T-helper 17 cell (primary cell): ENCODE measurements at places on chromosomes 3 and 15. TPM values are rescaled to one million over a fixed set of nuclear protein-coding genes. Genes with fewer than 3 reads are reported as not detected.

The ACTRT3 gene
- not detected for total RNA-seq

The STAB1 gene
- 1.7 TPM for total RNA-seq

The B2M gene
- total RNA-seq = 6,591 TPM

The FANCD2 gene
- total RNA-seq = 16.6 TPM

- no peak overlapping the region for H3K27ac ChIP-seq
- H3K36me3 ChIP-seq = peaks cover 3% of the 10 kb centered on the region
- no peaks in the 10 kb centered on the region for H3K27me3 ChIP-seq
- no peak for DNase-seq
Measured at GRCh38 chr3:81743096-81744025, 18.1 kb downstream of the GBE1 start.

GRCh38 chr3:197427021-197427420 is 128.6 kb upstream of the DLG1 start:
- no peak overlapping the region for H3K4me3 ChIP-seq
- no peaks in the 10 kb centered on the region for H3K36me3 ChIP-seq
- H3K4me1 ChIP-seq = peaks cover 16% of the 10 kb centered on the region

- H3K4me3 ChIP-seq = no peak overlapping the region
- H3K4me1 ChIP-seq = peaks cover 8% of the 10 kb centered on the region
- H3K36me3 ChIP-seq = peaks cover 4% of the 10 kb centered on the region
- no peak for DNase-seq
- no peak overlapping the region for H3K27ac ChIP-seq
Measured at GRCh38 chr15:99118258-99118632, 13.4 kb downstream of the SYNM start.

DNA sequence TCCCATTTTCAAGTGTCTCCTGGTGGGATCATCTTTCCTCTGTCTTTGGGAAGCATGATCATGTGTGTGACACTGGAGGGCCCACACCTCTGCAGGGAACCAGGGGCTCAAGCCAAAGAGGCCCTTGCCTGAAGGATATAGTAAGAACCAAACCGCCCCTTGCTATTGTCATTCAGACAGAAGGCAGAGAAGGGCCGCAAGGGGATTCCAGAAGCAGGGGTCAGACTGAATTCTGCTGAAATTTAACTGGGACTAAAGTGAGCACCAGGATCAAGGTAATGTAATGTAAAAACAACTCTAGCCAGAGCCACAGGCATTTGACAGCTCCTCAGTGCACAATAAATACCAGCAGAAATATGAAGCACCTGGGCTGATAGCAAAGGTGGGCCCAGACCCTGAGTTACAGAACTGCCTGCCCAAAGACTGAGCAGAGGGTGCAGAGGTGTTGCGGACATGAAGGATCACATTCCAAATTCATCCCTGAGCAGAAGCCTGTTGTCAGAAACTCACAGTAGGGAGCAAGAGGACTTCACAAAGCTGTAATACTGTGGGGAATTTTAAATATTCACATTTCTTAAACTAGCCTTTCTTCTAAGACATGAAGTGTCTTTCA is 46.0 kb upstream of the RASGRF1 start:
- DNase-seq = no peak
- H3K4me1 ChIP-seq = no peaks in the 10 kb centered on the region
- H3K4me3 ChIP-seq = no peak overlapping the region

DNA sequence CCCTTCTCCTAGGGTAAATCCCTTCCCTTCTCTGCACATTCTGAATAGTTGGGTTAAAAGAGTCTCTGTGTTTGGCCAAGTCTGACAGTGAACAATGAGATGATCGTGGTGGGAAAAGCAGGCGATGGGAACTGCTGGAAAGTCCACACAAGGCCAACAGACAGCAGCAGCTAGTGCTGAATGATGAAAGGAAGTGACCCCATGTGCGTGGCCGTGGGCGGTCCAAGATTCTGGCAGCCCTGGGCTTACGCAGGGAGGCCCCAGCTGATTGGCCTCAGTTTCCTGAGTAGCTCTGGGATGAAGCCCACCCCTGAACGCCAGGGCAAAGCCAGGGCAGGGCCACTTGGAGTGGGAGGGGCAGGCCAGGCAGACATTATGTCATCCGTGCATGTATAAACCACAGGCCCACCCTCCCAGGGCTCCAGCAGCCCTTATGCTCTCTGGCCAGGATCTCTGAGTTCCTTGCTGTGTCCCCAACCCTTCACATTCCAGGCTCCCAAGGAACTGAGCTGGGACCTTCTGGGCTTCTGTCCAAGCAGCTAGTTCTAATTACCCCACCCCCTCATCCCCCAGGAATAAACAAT is 57.8 kb downstream of the CDC25A start:
- no peaks in the 10 kb centered on the region for H3K4me1 ChIP-seq
- H3K27ac ChIP-seq = no peak overlapping the region
- H3K36me3 ChIP-seq = no peaks in the 10 kb centered on the region
- H3K27me3 ChIP-seq = no peaks in the 10 kb centered on the region

DNA sequence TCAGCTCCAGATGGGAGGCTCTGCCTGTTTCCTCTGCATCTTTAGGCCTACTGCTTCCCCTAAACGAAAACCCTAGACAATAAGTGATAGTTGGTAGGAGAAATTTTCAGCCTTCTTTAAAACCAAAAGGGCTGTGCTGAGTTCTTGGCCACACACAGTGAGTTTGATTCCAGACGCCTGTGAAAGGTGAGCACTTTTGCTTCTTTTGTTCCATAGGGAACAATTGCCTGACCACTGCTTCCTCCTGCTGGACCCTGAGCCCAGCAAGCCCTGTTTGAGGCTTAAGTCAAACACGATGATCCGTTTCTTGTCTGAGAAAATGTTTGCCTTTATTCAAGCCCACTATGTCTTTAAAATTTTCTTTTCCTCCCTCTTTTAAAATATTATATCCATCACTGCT is 493.9 kb downstream of the ZIC1 start:
- H3K4me1 ChIP-seq = no peaks in the 10 kb centered on the region
- H3K36me3 ChIP-seq = no peaks in the 10 kb centered on the region
- no peak overlapping the region for H3K27ac ChIP-seq

DNA sequence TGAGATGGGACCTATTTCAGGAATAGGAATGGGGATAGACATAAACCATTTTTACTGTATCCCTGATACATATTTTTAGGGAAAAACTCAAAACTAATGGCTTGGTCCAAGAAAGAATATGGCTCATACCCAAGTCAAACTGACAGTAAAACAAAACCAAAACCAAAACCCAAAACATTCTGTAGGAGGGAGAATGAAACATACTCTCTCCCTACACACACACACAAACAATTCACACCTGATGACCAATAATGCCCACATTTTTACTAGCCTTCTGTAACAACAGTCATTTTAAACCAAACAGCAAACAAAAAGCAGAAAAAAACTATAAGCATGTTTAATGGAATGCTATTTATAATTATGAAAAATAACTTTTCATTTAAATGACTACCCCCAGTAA is 74.9 kb downstream of the NBEAL2 start:
- H3K27me3 ChIP-seq = no peaks in the 10 kb centered on the region
- H3K4me1 ChIP-seq = peaks cover 29% of the 10 kb centered on the region
- no peak for DNase-seq
- H3K36me3 ChIP-seq = peaks cover 2% of the 10 kb centered on the region

- DNase-seq = no peak
- H3K27ac ChIP-seq = peak overlapping the region; percentile 99
- peak overlapping the region; percentile 99 for H3K4me3 ChIP-seq
- no peaks in the 10 kb centered on the region for H3K27me3 ChIP-seq
- peaks cover 3% of the 10 kb centered on the region for H3K36me3 ChIP-seq
Measured at GRCh38 chr3:121836481-121836880, 1.5 kb downstream of the EAF2 start.
